ENCODE measurements at places on chromosomes 3 and 15.

GRCh38 chr3:195173657-195174056, 97.3 kb downstream of the XXYLT1 start:
- DNase-seq, result no peak

DNA sequence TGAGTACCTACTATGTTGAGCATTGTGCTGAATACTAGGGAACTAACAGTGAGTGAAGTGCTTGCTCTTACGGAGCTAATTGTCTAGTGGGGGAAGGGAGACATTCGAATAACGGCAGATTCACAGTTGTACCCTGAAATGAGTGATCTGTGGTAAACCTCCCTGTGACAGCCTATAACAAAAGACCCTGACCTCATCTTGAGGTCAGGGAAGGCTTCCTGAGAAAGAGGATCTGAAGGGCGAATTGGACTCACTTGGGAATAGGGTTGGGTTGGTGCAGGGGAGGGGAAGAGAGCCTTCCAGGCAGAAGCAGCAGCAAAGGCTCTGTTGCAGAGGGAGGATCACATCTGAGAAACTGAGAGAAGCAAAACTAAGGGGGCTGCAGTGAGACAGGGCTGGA, 13.2 kb downstream of the HPS3 start:
- no peak for DNase-seq

DNA sequence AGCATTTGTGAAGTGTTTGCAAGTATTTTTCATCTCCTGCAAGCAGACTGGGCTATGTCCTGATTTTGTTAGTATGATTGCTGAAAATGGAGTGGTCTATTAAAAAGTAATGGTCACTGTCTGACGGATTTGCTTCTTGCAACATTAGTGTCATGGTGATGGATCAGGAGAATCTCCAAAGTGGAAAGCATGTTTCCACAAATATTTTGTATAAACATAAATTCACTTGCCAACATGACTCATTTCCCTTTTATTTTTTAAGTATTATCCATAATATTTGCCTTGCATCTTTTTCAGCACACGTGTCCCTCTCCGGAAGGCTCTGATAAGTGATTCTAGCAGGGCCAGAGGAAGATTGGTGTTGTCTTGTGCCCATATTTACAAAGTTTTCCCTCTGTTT, 27.4 kb upstream of the CACNA2D3 start:
- DNase-seq, result no peak

GRCh38 chr15:61511089-61511488, 282.0 kb upstream of the RORA start:
- DNase-seq, result no peak

GRCh38 chr3:81735334-81735733, 26.1 kb downstream of the GBE1 start:
- no peak for DNase-seq

DNA sequence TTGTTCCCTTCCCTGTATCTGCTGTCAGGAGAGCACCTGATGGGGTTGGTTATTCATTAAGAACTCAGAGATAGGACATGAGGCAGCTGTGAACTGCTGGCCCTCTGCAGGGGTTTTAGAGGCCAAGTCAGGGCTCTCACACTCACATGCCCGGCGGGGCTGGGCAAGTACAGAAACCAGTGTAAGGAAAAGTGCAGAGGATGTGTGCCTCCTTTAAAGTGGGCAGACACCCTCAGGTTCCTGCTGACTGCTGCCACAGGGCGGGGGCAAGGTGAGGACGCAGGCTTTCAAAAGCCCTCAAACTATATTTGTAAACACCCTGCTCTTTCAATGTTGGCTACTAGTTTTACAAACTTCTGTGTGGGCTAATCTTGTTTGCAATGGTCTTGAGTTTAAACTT, 22.4 kb downstream of the CXCR6 start:
- no peak for DNase-seq

- DNase-seq, result no peak
Observed at GRCh38 chr3:99458013-99458412, 180.4 kb upstream of the COL8A1 start.

All from activated naive CD8-positive, alpha-beta T cell treated with anti-CD3 and anti-CD28 coated beads, Interleukin-2, amount 50 U/mL, for 16 hours (primary cell).